ENCODE measurements at places on chromosomes 2 and 18.

- no peak for DNase-seq
Measured at GRCh38 chr18:21991886-21992285, 177.5 kb upstream of the GATA6 start.

GRCh38 chr18:66872277-66872676 lies 268.4 kb upstream of the CDH19 start:
- DNase-seq: no peak

DNA sequence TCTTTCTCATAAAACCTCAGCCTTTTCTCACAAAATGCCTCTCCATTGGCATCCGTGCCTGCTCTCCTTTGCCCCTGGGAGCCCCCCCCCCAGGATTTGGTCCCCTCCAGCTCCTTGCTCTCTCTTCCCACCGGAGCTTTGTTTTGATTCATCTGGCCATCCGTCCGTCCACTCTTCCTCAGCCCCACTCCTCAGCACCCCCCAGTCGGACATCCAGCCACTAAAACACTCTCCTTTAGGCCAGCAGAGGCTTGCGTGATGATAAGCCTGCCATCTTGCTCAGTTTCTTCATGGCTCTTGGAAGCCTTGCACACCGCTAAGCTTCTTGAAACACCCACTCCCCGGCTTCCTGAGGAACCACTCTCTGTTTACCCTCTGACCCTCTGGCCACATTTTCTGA lies 31.5 kb upstream of the GNAL start:
- DNase-seq: no peak

- DNase-seq: no peak
Measured at GRCh38 chr2:178257127-178257526, 62.8 kb downstream of the OSBPL6 start.

- DNase-seq: no peak
Measured at GRCh38 chr2:187519419-187520120, 34.7 kb downstream of the TFPI start.

DNA sequence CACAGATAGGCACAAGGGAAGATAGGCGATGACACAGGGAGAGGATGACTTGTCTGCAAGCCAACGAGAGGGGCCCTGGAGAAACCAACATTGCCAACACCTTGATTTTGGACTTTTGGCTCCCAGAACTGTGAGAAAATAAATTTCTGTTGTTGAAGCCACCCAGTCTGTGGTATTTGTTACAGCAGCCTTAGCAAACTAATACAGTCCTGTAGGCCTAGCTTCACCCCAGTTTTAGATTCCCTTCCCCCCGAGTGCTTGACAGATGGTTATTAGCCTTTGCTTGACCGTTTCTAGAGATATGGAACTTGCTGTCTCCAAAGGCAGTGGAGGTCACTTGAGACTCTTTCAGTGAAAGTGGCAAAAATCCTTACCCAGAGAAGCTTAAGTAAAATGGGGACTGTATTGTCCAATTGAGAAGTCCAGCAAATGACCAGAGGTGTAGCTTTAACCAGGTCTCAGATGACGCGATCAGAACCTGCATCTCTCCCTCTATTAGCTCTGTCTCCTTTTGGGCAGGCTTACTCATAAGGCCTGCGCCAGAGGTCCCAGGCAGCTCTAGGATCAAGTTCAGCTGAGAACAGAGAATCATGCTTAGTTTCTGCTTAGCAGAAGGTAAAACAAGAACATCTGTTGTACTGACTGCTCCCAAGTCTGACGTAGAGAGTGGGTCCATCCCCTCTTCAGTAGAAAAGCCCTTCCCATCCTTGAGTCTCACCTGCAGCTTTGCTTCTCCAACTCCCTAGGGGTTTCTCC lies 50.4 kb downstream of the MFSD6 start:
- DNase-seq: no peak

- DNase-seq: no peak
Measured at GRCh38 chr18:23268641-23269040, 133.4 kb downstream of the CABLES1 start.

DNA sequence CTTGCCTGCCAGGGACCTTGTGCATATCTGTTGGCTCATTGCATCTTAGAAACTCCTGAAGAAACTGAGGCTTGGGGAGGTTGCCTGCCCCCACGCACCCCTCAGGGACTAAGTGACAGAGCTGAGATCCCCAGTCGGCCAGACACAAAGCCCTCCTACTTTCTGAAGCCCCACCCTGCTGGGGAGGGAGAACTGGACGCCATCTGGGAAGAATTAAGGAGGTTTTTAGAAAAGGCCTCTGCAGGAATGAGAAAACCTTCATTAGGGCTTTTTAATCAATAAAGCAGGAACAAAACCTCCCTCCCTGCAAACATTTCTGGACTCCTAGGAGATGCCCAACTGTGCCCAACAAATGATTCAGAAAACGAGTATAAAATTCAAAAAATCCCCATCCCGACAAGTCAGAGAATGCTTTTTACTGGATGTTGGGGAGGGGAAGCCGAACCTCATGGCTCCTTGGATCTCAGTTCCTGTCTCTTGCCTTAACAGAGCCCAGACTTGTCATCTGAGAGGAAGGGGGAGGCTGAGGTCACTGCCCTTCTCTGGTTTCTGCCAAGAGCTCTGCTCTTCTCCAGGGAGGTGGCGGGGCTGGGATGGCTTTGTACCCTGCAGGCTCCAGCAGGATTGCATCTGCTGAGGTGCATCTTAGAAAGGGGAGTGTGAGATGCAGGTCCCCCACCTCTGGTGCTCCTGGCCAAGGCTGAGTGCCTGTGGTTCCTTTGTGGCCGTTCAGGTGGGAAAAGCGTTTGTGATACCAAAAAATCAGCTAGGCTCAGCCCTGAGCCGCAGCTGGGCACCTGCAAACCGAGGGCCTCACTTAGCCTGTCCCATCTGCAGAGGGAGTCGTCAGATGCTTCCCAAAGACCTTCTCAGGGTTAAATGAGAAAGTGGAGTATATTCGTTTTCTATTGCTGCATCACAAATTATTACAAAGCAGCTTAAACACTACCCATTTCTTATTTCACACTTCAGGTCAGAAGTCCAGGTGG lies 142.4 kb downstream of the ZFP36L2 start:
- DNase-seq: peak; percentile 86

DNA sequence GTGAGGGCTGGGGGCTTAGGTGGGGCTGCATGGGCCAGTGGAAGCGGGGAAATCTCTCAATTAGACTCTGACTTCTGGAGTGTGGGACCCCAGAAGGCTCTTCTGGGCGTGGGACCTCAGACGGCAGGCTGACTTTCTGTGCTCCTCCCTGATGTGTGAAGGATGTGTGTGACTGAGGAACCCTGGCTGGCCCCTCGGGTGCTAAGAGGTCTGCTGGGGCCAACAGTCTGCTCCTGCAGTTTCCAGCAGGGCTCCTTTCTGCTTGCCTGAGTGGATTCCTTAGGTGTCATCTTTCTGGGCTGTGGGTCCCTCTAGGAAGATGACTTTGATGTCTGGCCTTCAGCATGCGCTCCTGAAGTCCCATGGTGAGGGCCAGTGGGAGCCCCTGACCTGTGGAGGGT lies 167.5 kb downstream of the DYSF start:
- no peak for DNase-seq

DNA sequence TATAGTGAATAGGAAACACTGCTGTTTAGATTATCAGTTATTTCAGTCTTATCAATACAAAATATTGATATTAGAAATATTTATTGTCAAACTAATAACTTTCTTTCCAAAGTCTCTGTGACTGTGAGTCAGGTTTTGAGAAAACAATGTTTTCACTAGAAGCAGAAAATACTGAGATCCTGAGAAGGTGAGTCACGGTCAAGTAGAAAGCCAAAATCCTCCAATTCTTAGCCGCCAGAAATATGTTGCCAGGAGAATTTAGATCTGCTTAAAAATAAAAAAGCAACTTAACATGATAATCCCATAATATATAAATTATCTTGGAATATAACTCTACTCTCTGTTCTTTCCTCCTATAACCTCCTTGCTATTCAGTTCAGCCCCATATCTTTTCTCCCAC lies 181.9 kb upstream of the NRXN1 start:
- no peak for DNase-seq

DNA sequence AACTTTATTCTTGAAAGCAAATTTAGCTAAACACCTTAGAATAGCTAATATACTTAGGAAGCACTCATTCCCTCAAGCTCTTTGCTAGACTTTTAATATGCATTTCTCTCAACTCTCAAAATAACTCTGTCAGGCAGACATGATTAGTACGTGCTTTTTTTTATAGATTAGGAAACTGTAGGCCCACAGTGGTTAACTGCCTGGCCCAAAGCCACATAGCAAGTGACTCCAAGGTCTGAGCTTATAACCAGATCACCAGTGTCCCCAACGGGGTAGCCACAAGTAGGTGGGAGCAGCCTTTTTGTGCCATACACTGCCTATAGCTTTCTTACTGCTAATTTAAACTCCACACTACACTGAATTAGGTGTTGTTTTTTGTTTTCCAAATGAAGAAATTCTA lies 576.8 kb downstream of the METTL4 start:
- no peak for DNase-seq

DNA sequence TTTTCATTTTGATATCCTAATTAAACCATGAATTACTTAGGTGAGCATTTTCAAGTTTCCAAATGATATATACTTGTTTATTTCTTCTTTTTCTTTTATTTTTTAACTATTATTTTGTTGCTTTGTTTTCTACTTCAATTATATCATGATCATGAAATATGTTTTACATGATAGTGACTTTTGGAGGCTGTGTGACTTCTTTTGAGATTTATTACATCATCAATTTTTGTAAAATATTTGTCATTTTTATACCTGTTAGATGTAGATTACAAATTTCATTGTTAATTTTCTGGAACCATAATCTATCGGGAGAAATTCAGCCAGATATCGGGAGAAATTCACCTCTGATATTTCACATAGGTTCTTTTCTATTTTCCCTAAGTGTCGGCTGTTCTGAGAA lies 228.6 kb downstream of the RAD51AP2 start:
- no peak for DNase-seq

GRCh38 chr2:161995553-161996016 lies 78.4 kb downstream of the DPP4 start:
- no peak for DNase-seq

GRCh38 chr2:167572883-167573619 lies 674.3 kb downstream of the STK39 start:
- no peak for DNase-seq

GRCh38 chr2:53969285-53969967 lies 1.4 kb downstream of the PSME4 start:
- peak; percentile 69 for DNase-seq

DNA sequence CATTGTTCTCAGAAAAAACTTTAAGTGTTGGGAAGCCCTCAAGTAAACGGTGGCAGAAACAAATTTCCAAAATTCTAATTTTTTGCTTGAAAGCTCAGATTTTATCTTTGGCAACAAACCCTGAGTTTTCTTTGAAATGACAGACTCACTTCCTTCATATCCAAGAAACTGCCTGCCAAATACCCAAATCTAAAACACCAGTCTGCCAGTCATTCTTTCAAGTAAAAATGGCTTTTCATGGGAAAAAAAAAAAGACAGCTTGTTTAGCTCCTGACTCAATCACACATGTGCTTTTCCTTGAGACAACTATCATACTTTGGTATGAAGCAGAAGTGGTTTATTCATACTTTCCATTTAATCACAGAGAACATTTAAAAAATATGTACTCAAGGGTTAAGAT lies 40.6 kb upstream of the CSRNP3 start:
- DNase-seq: no peak

DNA sequence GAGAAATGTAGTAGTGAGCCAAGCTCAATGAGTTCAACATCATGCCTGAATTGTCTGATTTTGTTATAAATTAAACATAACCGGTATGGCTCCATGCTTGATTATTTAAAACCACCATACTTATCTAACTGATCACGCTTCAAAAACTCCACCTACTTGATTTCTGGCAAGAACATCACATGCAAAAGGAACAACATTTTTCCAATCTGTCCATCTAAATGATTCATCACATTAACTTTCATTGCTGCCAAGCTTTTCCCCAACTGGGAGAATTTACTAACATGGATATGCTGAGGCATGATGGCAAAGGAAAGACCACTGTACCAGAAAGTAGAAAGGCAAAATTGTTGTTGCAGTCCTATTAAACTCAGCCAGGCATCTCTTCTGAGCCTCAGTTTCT lies 286.8 kb downstream of the TRIB2 start:
- no peak for DNase-seq

DNA sequence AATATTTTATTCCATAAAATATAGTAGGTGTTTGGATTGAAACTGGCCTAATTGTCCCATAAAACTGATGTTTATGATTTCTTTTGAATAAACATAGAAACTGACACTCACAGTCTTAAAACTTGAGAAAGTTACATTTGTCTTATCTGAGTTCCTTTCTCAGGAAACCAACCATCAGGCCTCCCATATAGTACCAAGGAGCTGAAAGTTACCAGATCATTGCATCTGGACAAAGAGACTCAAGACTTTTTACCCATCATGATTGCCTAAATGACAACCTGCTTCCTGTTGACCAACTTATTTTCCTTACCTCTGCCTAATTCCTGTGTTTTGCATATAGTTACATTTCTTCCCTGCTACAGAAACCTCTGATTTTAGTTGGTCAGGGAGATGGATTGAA lies 137.0 kb upstream of the XPO1 start:
- DNase-seq: no peak

DNA sequence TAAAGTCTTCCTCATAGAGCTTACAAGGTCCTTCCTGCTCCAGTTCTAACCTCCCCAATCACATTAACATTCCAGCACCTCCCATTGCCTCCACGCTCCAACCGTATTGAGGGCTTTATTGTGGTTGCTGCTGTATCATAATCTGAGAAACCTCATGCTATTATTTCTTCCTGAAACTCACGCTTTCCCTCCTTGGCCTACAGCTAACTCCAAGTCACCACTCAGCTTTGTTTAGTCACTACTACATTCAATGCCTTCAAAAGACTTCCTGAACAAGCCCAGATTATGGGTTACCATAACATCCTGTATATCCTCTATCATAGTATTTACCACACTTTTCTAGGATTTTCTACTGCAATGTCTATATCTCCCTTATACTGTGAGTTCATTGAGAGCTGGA lies 230.4 kb downstream of the IKZF2 start:
- DNase-seq: no peak

DNA sequence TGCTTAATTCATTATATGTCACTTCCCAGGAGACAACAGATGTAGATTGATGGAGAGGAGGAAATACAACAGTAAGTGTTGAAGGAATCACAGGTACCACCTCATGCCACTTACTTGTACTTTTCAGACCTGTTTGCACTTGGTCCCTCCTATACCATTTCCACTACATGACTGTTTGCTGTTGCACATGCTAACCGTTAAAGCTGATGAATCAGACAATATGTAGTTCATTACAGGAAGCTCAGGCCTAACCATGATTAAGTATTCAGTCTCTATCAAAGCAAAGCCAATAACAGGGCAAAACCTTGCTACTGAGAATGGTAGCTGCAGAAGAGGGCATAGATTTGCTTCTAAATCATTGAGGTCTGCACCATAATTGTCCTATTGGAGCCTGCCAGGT lies 30.2 kb upstream of the GRP start:
- DNase-seq: peak; percentile 34

DNA sequence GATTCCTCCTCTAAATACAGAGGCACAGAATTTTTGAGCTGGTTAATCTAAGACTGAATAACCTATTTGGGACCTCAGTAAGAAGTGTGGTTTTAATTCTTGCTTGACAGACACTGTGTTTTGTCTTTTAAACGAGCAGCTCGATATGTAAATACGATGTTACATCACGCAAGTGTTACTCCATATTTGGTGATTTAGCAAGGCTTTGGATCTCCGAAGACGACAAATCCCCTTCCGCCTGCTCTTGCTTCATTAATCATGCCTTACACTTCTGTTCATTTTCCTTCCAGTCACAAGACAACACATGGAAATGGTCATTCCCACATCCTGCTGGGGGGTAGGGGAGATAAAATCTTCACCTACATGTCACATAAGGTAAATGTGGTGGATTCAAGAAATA lies 9.4 kb downstream of the BCL11A start:
- no peak for DNase-seq

- peak; percentile 45 for DNase-seq
Measured at GRCh38 chr2:206160125-206160806, 571 bp downstream of the EEF1B2 start.
